Activated CD4-positive, alpha-beta memory T cell treated with anti-CD3 and anti-CD28 coated beads, Interleukin-2, amount 10 ng/mL, durations not matched to agents 7 days and 5 days (primary cell): ENCODE measurements at places on chromosomes 6 and 20. TPM values are rescaled to one million over a fixed set of nuclear protein-coding genes. Genes with fewer than 3 reads are reported as not detected.

- no peak for DNase-seq
These were observed 15.6 kb upstream of the GCNT2 start for GRCh38 chr6:10505529-10505928.

- no peak for DNase-seq
These were observed 157.7 kb upstream of the B3GAT2 start for GRCh38 chr6:71114544-71114943.

DNA sequence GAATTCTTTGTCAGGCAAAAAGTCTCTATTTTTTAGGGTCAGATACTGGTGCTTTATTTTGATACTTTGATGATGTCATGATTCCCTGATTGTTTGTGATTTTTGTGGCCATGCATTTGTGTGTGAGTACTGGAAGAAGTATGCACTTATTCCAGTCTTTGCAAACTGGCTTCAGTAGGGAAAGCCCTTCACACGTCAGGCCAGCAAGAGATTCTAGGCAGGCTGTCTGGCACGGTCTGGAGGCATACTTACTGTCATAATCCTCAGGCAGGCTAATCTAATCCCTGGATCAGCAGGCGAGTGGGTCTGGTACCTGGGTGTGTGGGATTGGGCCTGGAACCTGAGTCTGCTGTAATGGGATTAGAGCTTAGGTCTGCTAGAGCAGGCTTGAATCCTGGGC lies 391.8 kb upstream of the MMS22L start:
- DNase-seq: no peak

GRCh38 chr6:167089243-167090142 lies 33.4 kb upstream of the CCR6 start:
- no peak for DNase-seq

DNA sequence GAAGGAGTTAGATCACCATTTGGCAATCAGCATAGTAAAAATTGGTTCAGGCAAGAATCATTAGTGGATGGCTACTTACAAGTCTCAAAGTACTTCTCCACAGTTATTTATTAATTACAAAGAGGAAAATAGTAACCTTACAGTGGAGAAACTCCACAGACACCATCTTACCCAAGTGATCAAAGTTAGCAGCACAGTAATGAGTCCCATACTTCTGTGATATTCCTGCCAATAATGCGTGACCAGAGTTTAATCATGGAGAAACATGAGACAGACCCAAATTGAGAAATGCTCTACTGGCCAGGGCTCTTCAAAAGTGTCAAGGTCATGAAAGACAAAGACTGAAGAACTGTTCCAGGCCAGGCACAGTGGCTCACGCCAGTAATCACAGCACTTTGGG lies 9.5 kb downstream of the TBC1D7 start:
- DNase-seq: no peak

HDGFL1 gene
- total RNA-seq: not detected

RHAG gene
- not detected for total RNA-seq

OR12D2 gene
- total RNA-seq: not detected

DNA sequence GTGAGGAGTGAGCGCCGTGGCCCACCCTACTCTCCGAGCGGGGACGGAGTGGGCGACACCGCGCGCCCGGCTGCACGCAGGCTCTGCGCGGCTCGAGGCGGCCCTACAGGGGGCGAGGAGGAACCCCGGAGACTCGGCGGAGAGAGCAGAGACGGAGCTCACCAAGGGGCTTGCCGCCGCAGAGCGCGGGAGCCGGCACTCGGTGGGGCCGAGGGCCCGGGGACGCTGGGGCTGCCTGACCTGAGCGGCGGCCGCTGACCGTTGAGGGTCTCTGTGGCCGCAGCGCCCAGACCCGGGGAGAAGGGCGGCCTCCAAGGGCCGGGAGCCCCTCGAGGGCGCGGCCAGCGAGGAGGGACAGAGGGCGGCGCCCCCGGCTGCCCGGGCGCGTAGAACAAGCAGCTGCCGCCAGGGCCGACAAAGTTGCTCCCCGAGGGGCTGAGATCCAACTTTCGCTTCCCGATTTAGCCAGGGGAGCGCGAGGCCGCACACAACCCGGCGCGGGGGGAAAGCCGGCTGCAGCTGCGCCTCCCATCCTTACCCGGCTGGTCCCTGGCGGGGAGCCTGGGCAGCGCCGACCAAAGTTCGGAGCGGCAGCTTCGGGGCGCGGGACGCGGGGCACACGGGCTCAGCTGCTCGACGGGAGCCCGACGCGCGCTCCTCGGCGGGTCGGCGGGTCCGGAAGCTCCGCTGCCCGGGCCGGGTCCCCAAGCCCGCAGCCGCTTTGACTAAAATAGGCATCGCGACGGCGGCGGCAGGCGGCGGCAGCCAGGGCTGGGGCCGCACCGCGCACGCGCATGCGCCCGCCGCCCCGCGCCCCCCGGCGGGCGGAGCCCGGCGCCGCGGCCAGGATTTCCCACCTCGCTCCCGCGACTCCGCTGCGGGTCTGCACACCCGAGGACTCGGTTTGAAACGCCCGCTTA lies 43.1 kb downstream of the POPDC3 start:
- peak; percentile 23 for DNase-seq

TAP2 gene
- total RNA-seq: 211 TPM

- no peak for DNase-seq
These were observed 227.3 kb downstream of the ERMARD start for GRCh38 chr6:169978615-169979161.

DNA sequence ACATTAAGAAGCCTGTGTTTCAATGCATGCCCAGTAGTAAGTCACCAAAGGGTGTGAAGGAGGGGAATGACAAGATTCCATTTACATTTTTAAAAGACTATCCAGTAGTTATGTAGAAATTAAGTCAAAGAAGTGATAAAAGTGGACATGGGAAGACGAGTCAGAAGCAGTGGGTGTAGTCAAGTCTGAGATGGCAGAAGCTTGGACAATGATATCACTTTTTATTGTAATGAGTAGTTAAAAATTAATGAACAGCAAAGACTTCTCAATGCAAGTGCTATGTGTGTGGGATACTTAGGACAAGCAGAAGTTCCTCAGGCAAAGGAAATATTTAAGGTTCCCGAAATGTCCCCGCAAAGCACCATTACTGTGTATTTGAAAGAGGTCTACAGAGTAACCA lies 156.0 kb downstream of the DST start:
- no peak for DNase-seq

- DNase-seq: no peak
These were observed 133.4 kb upstream of the KCNG1 start for GRCh38 chr20:51156041-51156982.

MTFR2 gene
- total RNA-seq: 20.4 TPM

KIAA1586 gene
- total RNA-seq: 11.8 TPM

DNA sequence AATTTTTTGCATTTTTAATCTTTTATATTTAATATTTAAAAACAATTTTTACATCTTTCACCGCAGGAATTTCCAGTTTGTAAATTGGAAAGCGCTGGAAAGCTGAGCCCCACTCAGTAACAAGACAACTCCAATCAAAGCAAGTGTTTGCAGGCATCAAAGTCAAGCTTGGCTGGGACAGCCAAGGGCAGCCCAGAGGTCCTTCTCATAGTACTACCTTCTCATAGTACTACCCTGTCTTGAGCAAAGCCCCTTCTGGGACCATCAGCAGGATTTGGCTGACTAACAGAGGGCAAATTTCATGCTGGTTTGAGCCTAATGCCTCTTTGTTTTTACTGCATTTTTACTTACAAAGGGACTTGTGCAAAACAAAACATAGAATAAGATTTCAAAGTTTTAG lies 228.3 kb downstream of the SIM1 start:
- no peak for DNase-seq

ZNF831 gene
- total RNA-seq: 12.1 TPM

- no peak for DNase-seq
These were observed 111.3 kb downstream of the ADGRG6 start for GRCh38 chr6:142413111-142413510.

GRCh38 chr6:19734519-19734918 lies 102.7 kb upstream of the ID4 start:
- no peak for DNase-seq

DNA sequence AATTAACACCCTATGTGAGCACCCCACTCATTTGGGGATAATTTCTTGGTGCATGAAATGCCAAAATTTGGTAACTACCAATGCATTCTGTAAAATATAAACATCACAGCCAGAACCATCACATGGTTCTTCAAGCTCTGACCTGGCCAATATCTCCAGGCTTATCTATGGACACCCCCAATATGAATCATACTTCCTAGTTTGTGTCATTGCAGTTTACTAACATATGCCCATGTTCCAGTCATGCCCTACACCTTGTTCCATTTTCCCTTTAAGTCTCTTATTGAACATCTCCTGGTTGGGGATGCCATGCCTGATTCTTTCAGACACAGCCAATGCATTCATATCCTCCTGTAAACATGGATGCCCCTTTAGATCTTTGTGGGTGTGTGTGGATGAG lies 572.8 kb upstream of the BTBD3 start:
- no peak for DNase-seq

DNA sequence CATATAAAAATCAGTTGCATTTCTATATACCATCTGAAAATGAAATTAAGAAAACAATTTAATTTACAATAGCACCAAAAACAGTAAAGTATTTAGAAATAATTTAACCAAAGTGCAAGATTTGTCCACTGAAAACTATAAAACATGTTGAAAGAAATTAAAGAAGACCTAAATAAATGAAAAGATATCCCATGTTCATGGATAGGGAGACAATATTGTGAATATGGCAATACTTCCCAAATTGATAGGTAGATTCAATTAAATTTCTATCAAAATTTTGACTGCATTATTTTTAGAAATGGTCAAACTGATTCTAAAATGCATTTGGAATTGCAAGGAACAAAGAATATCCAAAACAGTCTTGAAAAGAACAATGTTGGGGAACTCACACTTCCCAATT lies 17.6 kb upstream of the POU3F2 start:
- DNase-seq: no peak

GRCh38 chr6:15596186-15596896 lies 66.5 kb downstream of the DTNBP1 start:
- DNase-seq: no peak

- no peak for DNase-seq
These were observed 46.5 kb downstream of the FAM217A start for GRCh38 chr6:4032475-4032874.

DNA sequence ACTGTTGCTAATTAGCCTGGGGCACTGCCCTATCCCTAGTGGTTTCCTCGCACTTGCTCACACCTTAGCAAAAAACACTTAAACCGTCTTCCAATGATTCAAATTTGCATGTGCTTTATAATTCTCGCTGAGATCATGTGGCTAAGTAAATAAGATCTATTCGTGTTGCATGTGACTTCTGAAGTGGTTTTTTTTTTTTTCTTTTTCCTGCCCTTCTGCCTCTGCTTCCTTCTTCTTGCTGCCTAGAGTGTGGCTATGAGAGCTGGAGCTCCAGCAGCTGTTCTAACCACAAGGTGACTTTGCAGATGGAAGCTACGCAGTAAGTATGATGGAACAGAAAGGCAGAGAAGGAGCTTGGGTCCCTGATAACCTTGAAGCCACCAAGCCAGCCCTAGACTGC lies 36.5 kb downstream of the SULF2 start:
- DNase-seq: no peak

DNA sequence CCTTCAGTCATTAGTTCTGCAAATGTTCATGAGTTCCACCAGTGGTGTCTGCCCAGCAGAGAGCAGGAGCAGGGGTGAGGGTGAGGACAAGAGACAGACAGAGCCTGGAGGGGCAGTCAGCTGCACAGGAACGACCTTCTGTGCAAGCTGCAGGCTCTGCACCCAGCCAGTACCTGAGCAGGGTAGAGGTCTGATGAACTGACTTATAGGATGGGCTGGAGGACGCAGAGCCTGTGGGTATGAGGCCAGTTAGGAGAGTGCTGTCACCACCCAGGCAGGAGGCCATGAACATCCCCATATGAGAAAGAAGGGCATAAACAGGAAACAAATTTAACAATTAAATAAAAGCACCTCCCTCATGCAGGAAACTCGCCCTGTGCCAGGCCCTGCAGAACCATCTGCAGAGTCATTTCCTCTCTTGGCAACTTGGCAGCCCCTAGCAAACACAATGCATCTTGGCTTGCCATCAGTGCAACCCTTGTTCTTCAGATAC lies 17.9 kb downstream of the C6orf15 start:
- DNase-seq: peak; percentile 56

GRCh38 chr6:31354158-31354863 lies 2.7 kb downstream of the HLA-B start:
- no peak for DNase-seq

- DNase-seq: no peak
These were observed 23.9 kb upstream of the PRL start for GRCh38 chr6:22320750-22321149.

GPLD1 gene
- total RNA-seq: 0.18 TPM

DNA sequence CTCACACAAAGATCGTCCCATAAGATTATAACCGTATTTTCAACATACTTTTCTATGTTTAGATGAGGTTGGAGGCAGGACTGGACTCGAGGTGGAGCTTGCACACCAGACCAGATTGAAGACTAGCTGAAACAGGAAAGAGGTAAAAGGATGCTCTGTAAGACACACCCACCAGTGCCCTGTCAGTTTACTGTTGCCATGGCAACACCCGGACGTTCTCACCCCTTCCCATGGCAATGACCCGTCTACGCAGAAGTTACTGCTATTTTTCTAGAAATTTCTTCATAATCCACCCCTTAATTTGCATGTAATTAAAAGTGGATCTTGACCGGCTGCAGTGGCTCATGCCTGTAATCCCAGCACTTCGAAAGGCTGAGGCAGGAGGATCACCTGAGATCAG lies 13.6 kb upstream of the SRSF6 start:
- no peak for DNase-seq

GRCh38 chr6:121093928-121094327 lies 240.4 kb downstream of the TBC1D32 start:
- DNase-seq: no peak

- no peak for DNase-seq
These were observed 194.7 kb downstream of the NFATC2 start for GRCh38 chr20:51347831-51348230.

- DNase-seq: no peak
These were observed 1.4 kb downstream of the PLAGL2 start for GRCh38 chr20:32205843-32206759.

TFAP2D gene
- total RNA-seq: not detected

DNA sequence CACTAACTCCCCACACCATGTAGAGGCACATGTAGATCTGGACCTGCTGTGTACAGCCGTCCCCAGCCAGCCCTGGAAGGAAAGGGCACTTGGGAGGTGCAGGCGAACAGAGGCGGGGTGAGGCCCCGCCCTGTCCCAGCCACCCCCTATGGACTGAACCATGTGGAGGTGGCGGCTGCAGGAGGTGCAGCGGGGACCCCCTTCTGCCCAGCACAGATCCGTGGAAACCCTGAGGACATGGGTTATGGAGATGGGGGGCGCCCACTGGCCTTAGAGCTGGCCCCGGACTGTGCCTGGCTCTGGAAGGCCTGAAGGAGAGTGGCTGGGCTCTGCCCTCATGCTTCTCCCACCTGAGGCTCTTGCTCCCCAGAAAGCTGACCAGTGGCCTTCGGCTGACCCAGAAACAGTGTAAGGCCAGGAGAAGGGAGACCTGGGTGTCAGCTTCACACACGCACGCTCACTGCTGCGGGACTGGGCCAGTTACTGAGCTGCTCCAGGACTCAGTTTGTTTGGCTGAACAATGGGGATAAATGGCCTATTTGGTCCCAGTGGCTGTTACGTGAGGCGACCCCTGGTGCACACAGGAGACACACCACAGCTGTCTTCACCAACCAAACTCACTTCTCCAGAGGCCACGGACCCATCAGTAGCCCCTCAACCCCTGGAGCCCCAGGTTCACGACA lies 87.2 kb downstream of the GINS1 start:
- no peak for DNase-seq
